ENCODE measurements at places on chromosomes 7 and 10.

DNA sequence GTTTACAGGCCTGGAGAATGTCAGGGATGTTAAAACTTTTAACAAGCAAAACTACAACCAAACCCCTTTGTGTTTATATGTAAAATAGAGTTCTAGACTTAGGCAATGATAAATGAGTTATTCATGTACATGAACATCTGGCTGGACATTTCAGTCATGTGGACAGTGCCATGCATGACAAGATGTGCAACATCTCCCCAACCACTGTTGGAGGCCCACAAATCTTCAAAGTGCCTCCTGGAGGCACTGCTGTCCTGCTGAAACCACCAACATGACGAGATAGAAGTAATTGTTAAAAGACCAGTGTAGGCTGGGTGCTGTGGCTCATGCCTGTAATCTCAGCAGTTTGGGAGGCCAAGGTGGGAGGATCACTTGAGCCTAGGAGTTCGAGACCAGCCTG is 18.4 kb downstream of the PPIA start:
- no peak for DNase-seq

DNA sequence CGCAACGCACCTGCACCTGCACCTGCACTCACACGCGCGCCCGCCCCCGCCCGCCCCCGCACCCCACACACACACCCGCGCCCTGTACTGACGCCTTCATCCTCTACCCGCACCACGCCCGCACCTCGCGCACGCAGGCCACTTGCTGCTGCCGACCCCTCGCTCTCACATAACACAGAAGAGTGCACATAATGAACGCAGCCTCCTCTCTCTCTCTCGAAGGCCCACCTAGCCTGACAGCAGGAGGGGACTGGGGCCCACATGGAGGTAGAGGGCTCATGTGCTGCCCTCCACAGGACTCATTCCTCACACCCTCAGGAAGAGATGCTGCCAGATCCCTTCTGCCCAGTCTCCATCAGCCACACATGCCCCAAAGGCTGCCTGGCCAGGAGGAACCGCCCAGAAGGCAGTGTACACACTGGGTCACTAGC is 432 bp upstream of the CAMK2B start:
- DNase-seq, result no peak

DNA sequence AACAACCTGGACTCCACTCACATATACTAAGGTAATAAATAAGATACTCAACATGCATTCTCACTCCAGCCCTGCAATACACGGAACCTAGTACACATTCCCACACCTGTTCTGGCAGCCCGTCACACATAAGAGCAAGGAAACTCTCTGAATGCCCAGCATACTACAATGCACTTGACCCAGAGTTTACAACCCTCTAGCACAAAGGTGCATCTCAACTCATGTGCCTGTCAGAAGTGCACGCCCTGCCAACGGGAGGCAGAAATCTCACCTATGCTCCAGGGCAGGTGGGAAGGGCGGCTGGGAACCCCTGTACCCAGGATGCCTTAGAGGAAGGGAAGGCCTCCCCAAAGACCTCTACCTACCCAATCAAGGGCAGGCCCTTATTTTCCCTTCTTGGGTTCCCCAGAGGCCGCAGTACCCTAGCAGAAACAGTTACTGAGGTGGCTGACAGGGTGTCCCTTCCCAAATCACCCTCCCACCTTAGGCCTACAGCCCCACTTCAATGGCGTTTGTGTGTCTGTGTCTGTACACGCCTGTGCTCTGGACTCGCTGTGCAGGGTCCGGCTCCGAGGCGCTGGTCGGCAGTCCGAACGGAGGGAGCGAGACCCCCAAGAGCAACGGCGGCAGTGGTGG is 2.0 kb downstream of the EVX1 start:
- DNase-seq, result no peak

DNA sequence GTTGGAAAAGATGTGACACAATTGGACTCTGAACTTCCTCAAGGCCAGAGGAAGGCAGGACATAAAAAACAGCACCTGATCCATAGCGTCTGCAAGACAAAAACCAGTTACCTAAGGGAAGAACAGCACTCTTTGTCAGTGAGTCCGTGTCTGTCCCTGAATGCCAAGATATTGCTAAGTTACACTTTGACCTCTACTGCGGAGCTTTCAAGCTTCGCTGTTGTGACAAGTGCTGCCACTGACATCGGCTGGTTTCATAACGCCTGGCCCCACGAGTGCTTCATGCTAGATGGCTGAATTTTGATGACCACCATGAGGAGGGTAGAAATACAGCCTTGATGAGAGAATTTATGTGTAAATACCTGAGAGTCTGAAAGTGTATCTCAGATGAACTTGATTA is 49.7 kb upstream of the JAZF1 start:
- DNase-seq, result no peak

DNA sequence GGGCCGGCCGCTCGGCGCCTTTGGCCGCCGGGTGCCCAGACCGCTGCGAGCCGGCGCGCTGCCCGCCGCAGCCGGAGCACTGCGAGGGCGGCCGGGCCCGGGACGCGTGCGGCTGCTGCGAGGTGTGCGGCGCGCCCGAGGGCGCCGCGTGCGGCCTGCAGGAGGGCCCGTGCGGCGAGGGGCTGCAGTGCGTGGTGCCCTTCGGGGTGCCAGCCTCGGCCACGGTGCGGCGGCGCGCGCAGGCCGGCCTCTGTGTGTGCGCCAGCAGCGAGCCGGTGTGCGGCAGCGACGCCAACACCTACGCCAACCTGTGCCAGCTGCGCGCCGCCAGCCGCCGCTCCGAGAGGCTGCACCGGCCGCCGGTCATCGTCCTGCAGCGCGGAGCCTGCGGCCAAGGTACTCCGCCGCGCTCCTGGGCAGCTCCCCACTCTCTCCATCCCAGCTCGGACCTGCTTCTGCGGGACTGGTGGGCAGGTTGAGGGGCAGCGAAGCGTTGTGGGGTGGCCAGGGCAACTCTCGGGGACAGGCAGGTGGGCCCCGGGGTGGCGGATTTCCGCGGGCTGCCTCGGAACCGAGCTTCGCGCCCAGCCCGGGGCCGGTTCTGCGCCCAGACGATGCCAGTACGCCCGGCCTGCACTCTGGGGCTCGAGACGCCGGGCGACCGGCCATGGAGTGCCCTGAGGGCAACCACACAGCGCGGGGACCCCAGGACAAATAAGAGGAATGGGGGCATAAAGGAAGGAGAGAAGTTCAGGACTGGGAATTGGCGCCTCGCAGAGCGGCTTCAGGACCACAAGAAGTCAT is 578 bp downstream of the HTRA1 start:
- no peak for DNase-seq

- no peak for DNase-seq
These were observed 9.6 kb upstream of the OAT start for GRCh38 chr10:124428207-124428777.

DNA sequence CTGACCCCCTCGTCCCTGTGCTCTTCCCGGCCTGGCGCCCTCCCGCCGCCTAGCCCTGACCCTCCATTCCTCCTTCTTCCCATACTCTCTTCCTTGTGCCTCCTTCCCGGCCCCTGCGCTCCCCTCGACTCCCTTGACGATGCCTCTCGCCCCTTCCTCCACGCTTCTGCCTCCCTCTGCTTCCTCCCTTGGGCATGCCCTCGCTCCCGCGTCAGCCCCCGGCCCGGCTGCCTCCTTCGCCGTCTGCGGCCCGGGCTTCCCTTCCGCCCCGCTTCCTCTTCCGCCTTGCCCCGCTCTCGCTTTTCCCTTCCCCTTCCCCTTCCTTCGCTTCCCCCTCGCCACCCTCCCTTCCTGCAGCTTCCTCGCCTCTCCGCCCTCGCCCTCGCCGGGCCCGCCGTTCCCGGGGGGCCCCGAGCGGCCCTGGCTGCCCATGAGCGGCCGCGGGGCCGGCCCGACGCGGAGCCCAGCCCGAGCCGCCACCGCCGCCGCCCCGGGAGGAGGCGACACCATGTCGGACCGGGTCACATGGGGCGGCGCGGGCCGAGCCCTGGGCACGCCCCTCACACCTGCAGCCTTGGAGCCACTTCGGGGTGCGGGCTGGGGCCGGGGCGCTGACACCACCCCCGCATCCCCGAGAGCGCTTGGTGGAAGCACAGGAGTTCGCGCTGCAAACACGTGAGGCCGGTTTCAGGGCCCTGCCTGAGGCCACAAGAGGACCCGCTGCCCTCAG is at the start of gene FBXW4:
FBXW4 (minus strand) TSS at position 497 of the 730 bp plus-strand sequence; CDS start at position 432, 65 bp downstream.
- DNase-seq, result peak; percentile 67

GRCh38 chr10:61284222-61284890 is 168.8 kb downstream of the TMEM26 start:
- no peak for DNase-seq

GRCh38 chr10:94402204-94402842 is at the start of gene TBC1D12:
Gene TBC1D12 (plus strand): TSS chr10:94402541. CDS start chr10:94402614, 73 bp downstream.
- peak; percentile 36 for DNase-seq

GRCh38 chr7:50640256-50640655 is 75.1 kb upstream of the DDC start:
- no peak for DNase-seq

DNA sequence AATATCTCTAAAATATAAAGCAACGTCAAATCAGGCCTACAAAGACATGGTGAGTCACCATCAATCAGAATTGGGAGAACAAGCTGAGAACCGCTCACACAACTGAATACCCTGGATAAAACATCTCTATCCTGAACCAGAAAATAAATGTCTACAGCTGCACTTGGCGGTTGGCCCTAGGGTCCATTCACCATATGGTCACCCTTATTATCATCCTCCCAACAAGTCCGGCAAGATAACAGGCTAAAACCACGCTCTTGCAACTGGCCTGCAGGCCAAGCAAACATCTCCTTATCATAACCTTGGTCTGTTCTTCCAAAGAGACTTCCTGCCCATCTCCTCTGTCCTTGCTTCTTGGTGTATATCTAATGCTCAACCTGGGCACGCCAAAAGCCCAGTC is 310.7 kb downstream of the CALN1 start:
- no peak for DNase-seq

DNA sequence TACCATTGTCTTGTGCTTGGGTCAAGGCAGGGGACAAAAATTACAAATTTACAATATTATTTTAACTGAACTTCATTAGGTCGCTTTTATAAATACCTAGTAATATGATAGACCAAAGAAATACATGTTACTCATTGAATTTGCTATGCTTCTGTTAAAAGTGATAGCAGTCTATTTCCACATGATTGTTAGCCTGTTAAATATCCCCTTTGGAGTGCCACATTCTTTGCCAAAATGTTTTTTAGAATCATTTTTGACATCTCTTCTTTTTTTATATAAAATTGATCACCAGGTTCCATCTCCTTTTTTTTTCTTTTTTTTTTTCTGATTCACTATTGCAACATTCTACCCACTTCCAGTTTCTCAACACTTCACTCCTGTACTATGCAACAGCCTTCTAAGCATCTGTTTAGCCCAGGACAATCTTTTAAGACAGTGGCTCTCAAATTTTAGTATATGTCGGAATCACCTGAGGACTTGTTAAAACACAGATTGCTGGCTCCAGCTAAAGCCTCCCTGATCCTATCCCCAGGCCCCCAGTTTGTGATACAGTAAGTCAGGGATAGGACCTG is 16.4 kb upstream of the NDUFA5 start:
- no peak for DNase-seq

GRCh38 chr7:132130497-132130896 is 445.8 kb downstream of the PLXNA4 start:
- DNase-seq, result no peak

DNA sequence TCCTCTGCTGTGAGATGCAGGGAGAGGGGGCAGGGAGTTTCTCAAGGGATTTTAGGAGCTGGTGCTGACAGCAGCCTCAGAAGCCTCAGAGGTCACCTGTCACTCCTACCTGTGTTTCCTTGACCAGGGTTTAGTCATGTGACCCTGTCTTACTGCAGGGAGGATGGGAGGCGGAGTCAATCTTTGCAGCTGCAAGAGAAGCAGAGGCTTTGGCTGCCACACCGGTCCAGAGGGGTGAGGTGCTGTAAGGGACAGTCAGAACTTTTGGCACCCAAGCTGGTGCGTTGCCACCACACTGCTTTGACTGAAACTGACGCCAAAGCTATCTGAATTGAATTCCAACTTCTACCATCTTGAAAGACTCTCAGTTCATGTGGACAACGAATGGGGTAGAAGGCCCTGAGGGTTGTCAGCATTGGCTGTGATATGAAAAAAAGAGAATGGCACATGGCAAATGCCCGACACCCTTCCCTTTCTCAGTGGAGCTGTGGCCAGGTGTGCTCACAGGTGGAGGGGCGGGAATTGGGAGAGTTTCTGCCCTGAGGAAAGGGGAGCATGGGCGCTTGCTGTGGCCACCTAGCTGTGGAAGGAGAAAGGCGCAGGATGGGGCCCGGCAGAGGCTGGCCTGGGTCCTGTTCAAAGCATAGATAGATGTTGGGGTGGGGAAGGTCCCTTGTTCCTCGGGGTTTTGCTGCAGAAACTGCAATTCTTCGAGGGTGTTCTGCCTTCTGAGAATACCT is 69.3 kb downstream of the ARHGAP22 start:
- DNase-seq, result no peak

- no peak for DNase-seq
These were observed 92.4 kb downstream of the CTTNBP2 start for GRCh38 chr7:117780832-117781231.

- no peak for DNase-seq
These were observed 137.2 kb upstream of the IGFBP3 start for GRCh38 chr7:46058086-46058823.

DNA sequence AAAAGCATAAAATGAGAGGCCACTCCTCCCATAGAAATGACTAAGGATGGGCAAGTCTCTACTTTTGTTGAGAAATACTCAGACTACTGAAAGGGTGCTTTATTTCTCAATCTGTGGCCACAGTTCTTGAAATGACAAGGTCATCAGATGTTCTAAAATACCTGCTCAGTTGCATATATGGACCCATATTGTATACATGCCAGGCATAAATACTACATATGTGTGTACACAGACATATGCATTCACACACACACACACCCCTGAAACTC is 691.5 kb upstream of the SORCS1 start:
- DNase-seq, result no peak

- DNase-seq, result no peak
These were observed 220.9 kb downstream of the C7orf25 start for GRCh38 chr7:42690794-42691639.

GRCh38 chr7:114255404-114255841 is 159.2 kb upstream of the FOXP2 start:
- DNase-seq, result no peak

DNA sequence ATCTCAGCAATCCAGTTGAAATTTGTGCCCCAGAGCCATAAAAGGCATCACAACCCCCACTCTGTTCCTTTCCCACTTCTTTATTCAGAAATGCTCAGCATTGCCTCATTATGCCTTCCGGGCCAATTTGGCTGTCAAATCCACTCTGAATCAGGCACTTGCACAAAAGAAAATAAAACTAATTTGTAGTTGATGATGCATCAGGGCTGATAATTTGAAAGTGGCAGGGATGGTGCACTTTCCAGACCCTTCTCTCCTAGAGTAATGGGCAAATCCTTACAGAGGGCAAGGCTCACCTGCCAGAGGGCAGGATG is 147.9 kb upstream of the PDE1C start:
- no peak for DNase-seq

- DNase-seq, result no peak
These were observed 41.3 kb upstream of the ARL4A start for GRCh38 chr7:12646139-12646538.

- no peak for DNase-seq
These were observed 36.5 kb downstream of the KMT2C start for GRCh38 chr7:152399344-152399743.
